Gastroesophageal sphincter (tissue), 4 donors: ENCODE measurements at places on chromosomes 7 and 10. TPM values are rescaled to one million over a fixed set of nuclear protein-coding genes. Genes with fewer than 3 reads are reported as not detected.

Gene ADAM22
- 3.6 TPM for total RNA-seq

Gene DRGX
- not detected for total RNA-seq

Gene EMX2
- total RNA-seq: 0.89 TPM

Gene SUV39H2
- total RNA-seq: 4.4 TPM

Gene ADCY1
- 1.2 TPM for total RNA-seq

Gene FGL2
- 756 TPM for total RNA-seq
